Esophagus squamous epithelium (tissue), 5 donors: ENCODE measurements at places on chromosomes 12 and 14.

DNA sequence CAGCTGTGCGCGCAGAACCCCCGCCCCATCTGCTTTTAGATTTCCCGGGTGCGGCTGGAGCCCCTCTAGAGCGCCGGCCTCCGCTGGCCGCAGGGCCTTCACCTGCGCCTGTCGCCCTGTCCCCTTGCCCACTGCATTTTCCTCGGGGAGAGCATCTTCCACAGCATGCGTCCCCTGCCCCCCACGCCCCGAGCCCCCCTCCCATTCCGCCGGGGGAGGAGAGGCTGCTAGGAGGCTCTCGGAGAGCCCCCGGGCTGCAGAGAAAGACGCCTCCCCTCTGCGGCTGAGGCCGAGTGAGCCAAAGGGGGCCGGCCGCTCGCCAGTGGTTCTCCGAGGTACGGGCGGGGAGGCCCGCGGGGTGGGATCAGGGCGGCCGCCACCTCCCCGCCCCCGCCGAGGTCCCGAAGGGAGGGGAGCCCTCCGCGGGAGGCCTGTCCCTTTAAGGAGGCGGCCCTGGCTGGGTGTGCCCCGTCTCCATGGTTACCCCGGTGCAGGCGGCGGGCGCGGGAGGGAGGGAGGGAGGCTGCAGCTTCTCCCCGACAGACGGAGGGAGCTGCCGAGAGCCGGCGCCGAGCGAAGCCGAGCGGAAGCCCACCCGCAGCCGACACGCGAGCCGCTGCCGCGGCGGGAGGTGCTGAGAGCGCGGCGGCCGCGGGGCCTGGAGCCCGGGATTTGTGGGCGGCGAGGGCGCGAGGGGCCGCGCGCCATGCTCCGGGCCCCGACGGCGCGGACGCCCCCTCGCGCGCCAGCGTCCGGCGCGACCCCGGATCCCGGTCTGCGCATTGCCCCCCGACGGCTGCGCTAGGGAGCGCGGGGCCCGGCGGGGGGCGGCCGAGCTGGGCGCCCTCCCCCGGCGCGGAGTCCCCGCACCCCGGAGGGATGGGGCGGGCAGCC lies at the start of gene KCNH3:
TSS of gene KCNH3 (plus strand) at position 521 of the 894 bp plus-strand sequence. CDS start 387 bp downstream, outside the sequence.
- DNase-seq = peak; percentile 28

DNA sequence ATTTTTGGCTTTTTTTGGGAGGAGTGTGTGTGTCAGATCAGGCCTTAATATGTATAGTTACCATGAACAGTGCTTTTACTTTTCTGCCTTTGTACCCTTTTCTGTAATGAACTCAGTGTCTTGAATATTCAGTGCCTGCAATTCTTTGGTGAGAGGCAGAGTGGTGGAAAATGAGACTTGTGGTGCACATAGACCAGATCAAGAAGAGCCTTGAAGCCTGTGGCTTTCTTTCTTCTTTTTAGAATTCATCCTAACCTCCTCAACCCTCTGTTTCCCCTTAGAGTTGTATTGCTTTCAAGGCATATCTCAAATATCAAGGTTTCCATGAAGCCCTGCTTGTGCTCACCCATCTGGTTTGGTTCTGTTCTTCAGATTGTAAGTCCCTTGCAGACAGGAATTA lies 2.6 kb downstream of the YLPM1 start:
- DNase-seq = no peak

DNA sequence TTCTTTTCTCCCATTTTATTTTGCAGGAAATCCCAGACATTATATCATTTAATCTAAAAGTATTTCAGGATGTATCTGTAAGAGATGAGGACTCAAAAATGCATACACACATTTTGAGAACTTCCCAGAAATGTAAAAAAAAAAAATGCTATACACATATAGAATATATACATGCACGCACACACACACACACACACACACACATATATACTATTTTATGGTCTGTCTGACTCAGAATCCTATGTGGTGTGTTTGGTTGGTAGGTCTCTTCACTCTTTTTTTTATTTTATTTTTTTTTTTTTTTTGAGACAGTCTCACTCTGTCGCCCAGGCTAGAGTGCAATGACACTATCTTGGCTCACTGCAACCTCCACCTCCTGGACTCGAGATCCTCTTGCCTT lies 65.5 kb downstream of the FBXO34 start:
- no peak for DNase-seq

- DNase-seq = no peak
These were observed 25.9 kb downstream of the SLC25A47 start for GRCh38 chr14:100348784-100349685.
